Activated T-cell treated with anti-CD3 and anti-CD28 coated beads for 48 hours (primary cell): ENCODE measurements at places on chromosomes 12 and 14.

- DNase-seq = no peak
Observed at GRCh38 chr12:96502949-96503532, 13.7 kb downstream of the CFAP54 start.

DNA sequence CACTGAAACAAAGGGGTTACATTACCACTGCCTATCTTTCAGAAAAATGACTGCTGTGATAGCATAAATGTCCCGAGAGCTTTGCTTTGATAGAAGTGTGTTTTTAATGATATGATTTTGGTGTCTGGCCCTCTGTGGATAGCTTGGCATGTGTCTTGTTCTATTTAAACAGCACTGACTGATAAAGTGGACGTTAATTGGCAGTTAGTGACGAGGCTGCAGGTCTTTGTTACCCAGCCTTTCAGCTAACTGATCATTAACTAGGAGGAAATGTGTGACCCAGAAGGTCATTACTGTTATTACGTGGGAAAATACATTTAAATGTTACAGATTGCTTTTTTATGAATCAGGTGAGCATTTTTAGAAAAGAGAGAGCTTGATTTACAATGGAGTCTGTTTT lies 428.3 kb downstream of the DIO2 start:
- no peak for DNase-seq

DNA sequence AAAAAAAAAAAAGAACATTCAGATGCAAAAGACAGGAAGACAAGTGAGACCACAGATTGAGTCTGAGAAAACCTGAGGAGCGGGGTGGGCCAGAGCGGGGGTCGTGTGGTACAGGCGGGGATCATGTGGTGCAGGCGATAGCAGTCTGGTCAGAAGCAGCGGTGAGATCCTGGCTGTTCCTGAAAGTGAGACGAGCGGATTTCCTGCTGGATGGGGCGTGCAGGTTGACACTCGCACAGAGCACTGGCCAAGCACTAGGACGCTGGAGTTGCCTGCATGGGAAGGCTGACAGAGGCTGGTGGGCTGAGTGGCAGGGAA lies 35.7 kb downstream of the CDC42BPB start:
- DNase-seq = no peak

GRCh38 chr12:66453844-66454243 lies 151.6 kb downstream of the HELB start:
- DNase-seq = no peak

DNA sequence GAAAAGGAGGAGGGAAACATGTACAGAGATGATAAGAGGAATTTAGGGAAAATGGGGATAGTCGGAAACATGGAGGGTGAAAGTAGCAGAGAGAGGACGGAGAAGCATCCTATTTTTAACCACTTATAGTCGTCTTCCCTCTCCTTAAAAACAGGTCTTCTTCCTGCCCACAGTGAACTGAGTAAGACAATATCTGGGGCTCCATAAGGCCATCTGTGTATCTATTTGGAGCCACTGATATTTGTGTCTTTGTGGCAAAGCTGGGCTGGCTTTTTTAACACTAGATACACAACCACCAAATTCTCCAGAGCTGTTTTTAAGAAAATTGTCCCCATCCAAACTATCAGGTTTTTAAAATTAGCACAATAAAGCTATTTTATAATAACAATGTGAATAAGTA lies 109.5 kb upstream of the RAP1B start:
- DNase-seq = no peak

- DNase-seq = no peak
Observed at GRCh38 chr14:56145181-56145769, 27.1 kb downstream of the PELI2 start.

DNA sequence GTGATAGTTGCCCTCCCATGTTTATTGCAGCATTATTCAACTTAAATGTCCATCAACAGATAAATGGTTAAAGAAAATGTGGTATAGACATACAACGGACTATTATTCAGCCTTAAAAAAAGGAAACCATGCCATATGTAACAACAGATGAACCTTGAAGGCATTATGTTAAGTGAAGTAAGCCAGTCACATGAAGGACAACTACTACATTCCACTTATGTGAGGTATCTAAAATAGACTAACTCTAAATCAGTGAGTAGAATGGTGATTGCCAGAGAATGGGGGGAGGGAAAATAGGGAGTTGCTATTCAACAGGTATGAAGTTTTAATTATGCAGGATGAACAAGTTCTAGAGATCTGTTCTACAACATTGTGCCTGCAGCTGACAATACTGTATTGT lies 10.1 kb downstream of the PCNX4 start:
- no peak for DNase-seq

DNA sequence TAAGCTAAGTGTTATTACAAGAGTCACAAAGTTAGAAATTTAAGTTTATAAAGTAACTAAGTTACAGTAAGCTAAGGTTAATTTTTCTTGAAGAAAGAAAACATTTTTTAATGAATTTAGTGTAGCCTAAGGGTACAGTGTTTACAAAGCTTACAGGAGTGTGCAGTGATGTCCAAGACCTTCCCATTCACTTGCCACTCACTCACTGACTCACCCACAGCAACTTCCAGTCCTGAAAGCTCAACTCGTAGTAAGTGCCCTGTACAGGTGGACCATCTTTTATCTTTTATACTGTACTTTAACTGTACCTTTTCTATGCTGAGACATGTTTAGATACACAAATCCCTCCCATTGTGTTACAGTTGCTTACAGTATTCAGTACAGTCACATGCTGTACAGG lies 60.9 kb upstream of the TMEM263 start:
- DNase-seq = no peak

DNA sequence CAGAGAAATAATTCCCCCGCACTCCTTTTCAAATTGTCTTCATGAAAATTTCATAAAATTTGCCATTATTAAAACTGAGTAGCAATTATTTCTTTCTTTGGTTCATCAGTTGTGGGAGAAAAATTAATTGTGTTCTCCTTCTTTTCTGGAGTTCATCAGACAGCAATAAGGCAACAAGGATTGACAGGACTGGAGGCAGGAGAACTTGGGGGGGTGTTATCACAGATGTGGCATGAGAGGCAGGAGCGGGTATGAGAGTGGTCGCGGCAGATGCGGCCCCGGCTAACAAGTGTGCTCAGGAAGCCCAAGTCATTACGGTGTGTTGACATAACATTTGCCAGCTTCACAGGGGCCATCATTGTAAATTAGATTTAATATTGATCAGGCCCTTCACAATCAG lies 306.6 kb upstream of the TMPO start:
- no peak for DNase-seq

- no peak for DNase-seq
Observed at GRCh38 chr12:94875525-94875924, 128.0 kb downstream of the NDUFA12 start.

- DNase-seq = no peak
Observed at GRCh38 chr14:91454155-91454554, 36.5 kb upstream of the CCDC88C start.

GRCh38 chr12:124685689-124686369 lies 118.4 kb upstream of the NCOR2 start:
- DNase-seq = no peak

DNA sequence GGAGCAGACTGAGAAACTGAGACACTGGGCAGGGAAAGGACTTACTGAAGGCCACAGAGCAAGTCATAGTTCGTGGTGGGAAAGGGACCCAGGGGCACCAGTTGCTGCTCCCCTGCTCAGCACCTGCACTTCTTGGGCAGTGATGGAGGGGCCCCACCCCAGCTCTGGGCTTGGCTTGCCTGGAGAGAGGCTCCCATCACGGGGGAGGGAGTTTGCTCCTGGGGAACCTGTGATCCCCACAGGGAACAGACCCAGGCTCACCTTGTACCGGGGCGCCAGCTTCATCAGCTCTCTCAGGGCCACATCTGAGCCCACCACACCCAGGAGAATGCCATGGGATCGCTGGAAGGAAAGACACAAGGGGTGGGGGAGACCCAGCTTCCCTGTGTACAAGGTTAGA lies 39.8 kb downstream of the CACNA2D4 start:
- no peak for DNase-seq

DNA sequence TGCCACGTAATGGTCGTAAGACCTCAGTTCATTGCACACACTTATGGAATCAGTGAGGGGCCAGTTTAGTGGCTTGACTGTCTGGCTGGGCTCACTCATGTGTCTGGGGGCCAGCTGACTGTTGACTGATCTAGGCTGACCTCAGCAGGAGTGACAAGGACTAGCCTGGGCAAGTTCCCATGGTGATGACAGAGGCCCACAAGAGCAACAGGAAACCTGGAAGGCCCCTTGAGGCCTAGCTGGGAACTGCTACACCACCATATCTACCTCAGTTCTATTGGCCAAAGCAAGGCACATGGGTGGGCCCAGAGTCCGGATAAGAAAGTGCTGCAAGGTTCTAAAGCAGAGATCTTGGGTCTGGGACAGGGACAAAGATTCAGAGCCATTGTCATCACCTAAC lies 21.3 kb upstream of the RFLNA start:
- no peak for DNase-seq

DNA sequence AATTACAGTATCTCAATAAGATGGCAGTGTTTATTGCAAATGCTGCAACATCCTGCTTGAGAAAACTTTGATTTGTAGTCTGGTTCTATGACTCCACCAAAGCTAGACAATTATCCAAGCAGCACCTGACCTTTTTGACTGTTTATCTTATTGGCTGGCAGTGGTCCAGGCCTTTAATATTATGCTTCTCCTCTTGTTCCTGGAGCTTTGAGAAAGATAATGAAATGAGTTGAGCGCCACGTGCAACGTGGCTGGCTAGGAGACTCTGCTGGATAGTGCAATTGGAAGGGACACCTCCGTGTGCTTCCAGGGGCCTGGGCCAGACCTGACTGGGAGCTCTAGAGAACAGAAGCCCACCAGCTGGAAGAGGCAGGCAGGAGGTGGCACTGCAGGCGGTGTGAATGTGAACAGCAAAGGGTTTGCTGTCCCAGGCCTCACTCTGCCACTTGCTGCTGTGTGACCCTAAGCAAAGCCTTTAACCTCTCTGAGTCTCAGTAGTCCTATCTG lies 349.3 kb downstream of the CACNA1C start:
- no peak for DNase-seq

- DNase-seq = no peak
Observed at GRCh38 chr12:119694111-119694510, 26.2 kb downstream of the PRKAB1 start.

- peak; percentile 51 for DNase-seq
Observed at GRCh38 chr12:52020539-52021336, 14.0 kb downstream of the TAMALIN start.

- no peak for DNase-seq
Observed at GRCh38 chr12:12839873-12840579, 26.9 kb downstream of the DDX47 start.

- DNase-seq = no peak
Observed at GRCh38 chr14:105477660-105478397, 3.2 kb downstream of the CRIP2 start.

GRCh38 chr14:70571139-70571538 lies 29.3 kb downstream of the MED6 start:
- no peak for DNase-seq

GRCh38 chr12:131140697-131141096 lies 187.0 kb downstream of the ADGRD1 start:
- DNase-seq = no peak

- no peak for DNase-seq
Observed at GRCh38 chr12:25771476-25771875, 187.0 kb upstream of the RASSF8 start.

- DNase-seq = no peak
Observed at GRCh38 chr12:1297206-1297605, 297.2 kb downstream of the FBXL14 start.

GRCh38 chr12:111248236-111249017 lies 120.5 kb downstream of the PHETA1 start:
- DNase-seq = no peak

DNA sequence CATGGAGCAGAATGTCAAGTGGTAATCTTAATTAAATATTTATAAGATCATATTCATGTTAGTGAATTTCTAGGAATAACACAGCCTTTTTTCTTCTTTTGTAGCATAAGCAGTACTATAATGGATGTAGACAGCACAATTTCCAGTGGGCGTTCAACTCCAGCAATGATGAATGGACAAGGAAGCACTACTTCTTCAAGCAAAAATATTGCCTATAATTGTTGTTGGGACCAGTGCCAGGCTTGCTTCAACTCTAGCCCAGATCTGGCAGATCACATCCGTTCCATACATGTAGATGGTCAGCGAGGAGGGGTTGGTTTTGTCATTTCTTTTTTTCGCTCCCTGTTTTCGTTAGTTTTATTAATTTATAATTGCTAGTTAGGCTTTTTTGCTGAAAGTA lies 23.1 kb downstream of the AEBP2 start:
- DNase-seq = no peak

- DNase-seq = no peak
Observed at GRCh38 chr12:5473076-5473782, 41.3 kb downstream of the NTF3 start.

DNA sequence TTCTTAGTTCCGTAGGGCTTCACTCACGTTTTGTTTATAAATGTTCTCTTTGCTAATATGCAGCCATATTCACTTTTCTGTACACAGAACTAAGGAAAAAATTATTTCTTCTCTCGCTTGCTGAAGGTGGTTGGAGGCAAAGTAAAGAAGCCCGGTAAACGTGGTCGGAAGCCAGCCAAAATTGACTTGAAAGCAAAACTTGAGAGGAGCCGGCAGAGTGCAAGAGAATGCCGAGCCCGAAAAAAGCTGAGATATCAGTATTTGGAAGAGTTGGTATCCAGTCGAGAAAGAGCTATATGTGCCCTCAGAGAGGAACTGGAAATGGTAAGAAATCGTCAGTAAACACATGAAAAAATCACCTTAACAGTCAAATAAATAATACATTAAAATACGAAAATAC lies 24.0 kb downstream of the CREBL2 start:
- no peak for DNase-seq

GRCh38 chr12:32903318-32903717 lies 6.7 kb upstream of the PKP2 start:
- DNase-seq = no peak

- no peak for DNase-seq
Observed at GRCh38 chr14:75025082-75025481, 22.4 kb downstream of the EIF2B2 start.

DNA sequence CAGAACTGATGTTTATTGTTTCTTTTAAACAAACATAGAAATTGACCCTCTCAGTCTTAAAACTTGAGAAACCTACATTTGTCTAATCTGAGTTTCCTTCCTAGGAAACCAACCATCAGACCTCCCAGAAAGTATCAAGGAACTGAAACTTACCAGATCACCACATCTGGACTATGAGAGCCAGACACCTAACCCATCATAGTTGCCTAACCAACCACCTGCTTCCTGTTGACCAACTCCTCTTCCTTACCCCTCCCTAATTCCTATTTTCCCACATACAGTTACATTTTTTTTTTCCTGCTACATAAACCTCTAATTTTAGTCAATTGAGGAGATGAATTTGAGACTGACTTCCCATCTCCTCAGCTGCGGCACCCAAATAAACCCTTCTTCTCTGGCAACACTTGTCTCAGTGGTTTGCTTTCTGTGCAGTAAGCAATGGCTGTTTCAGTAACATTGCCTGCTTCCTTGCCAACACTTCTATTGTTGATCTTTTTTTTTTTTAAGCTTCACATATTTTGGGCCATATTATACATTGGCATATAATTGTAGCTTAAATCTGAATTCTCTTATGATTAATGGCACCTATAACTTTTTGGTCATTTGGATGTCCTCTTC lies 34.3 kb downstream of the KLRD1 start:
- no peak for DNase-seq
